ENCODE measurements at places on chromosomes 2 and 18.

DNA sequence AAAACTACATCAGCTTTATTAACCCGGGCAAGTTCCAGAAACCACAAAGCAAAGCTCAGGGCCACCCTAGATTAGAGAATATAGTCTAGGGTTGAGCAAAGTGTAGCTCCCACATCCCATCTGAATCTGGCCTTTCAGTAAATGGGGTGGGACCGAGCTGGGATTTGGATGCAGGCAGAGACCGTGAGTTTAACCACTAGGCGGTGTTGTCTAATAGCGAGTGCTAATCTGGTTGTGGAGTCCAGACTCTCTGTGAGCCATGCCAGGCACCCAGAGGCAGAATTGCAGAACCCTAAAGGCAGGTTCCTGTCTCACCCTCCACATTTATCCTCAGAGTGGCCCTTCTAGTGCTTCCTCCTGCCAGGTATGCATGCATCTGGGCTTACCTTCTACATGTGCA lies 435.9 kb downstream of the TSN start:
- peak; percentile 56 for DNase-seq

DNA sequence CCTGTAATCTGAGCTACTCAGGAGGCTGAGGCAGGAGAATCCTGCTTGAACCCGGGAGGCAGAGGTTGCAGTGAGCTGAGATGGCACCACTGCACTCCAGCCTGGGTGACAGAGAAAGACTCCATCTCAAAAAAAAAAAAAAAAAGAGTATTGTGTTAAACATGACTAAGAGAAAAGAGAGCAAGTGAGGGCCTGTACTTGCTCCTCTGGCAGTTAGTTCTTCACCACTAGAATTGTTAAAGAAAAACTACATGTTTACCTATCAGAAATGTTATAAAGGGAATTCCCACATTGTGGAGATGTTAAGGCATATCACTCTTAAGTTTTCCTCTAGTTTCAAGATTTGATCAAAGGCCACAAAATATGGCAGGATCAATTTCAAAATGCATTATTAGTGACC lies 75.4 kb upstream of the LRATD1 start:
- no peak for DNase-seq

GRCh38 chr2:45498661-45499550 lies 112.2 kb downstream of the SRBD1 start:
- no peak for DNase-seq

GRCh38 chr18:11149441-11150270 lies at the start of gene PIEZO2:
Gene PIEZO2 (minus strand): TSS chr18:11149569. CDS start chr18:11148588, 981 bp downstream.
- DNase-seq = peak; percentile 71

GRCh38 chr2:112322919-112323318 lies 47.5 kb downstream of the ZC3H6 start:
- no peak for DNase-seq

DNA sequence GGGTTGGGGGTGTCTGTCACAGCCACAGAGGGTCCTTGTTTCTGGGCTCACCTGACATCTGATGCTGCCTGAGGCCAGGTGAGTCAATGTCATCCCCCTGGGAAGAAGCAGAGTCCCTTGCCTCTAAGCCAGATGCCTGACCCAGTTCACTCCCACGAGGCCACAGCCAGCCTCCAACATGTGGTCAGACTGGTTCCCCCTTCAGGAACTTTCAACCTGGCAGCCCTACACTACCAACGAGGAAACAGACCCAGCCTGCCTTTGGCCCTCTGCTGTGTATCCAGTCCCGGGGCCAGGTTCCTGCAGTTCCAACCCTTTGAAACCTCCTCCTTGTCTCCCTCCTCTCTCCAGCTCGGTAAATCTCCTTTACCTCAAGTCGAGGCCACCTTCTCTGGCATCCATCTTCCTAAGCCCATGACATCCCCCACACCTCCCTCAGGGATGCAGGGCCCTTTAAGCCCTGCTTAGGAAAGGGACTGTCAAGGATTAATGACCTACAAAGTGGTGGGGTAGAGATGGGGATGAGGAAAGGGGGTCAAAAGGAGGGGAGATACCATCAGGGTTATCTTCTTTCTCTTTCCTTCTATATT lies 49.2 kb upstream of the SMAD2 start:
- no peak for DNase-seq

GRCh38 chr2:67485431-67485830 lies 88.3 kb downstream of the ETAA1 start:
- DNase-seq = no peak

DNA sequence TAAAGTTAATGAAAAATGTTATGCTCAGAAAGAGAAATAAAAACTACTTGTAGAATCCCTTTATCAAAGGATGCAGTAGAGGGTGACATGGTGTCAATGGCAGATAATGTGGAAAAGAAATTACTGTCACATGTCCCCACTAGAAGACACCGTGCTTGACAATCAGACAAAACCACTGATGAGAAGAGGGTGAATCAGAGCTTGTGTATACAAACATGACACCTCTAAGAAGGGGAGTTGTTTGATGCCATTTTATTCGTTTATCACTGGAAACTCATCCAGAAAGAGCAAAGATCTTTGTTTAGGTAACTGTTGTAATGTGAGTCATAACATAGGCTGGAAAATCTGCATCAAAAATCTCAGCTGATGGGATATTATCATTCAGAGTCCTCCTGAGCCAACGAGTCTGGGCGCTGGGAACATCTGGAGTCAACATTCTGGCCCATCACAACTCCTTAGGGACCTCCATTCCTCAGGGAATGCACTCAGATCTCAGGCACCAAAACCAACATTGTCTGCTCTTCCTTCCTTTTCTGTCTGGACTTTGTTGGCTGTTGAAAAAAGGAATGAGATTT lies 49.5 kb upstream of the RAB12 start:
- peak; percentile 5 for DNase-seq

DNA sequence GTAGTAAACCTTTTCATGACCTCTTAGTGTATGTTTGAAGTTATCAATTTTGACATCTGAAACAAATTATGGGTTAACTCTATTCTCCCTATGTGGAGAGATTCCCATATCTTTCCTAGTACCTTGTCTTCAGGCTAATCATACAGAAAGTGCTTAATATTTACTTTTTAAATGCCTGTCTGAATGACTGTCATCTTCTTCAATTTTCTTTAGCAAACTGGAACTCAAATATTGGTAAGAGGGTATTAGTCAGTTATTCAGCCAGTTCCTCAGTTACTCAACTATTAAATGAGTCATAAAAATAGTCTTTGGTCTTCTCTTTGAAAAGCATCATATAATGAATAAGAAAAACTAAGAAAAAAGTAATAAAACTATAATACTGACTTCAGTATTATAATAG lies 1038.0 kb upstream of the PIK3C3 start:
- DNase-seq = no peak

GRCh38 chr2:226847090-226847489 lies 11.2 kb downstream of the RHBDD1 start:
- DNase-seq = no peak

- peak; percentile 85 for DNase-seq
Observed at GRCh38 chr2:191247381-191248057, 2.3 kb downstream of the MYO1B start.

DNA sequence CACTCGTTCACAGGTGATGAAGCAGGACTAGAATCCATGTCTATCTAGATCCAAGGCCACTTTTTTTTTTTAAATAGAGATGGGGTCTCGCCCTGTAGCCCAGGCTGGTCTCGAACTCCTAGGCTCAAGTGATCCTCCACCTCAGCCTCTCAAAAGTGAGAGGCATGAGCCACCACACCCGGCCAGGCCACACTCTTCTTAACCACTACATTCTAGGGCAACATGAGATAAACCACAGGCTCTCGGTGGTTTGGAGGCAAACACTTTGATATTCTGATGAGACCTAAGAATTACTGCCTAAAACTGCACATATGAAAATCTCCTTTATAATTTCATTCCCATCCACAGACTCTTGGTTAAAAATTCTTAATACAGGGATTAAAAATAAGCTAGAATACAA lies 51.8 kb downstream of the USP34 start:
- no peak for DNase-seq

GRCh38 chr2:182831101-182831500 lies 35.3 kb downstream of the FRZB start:
- no peak for DNase-seq

GRCh38 chr2:56047136-56047535 lies 123.6 kb upstream of the EFEMP1 start:
- DNase-seq = no peak

DNA sequence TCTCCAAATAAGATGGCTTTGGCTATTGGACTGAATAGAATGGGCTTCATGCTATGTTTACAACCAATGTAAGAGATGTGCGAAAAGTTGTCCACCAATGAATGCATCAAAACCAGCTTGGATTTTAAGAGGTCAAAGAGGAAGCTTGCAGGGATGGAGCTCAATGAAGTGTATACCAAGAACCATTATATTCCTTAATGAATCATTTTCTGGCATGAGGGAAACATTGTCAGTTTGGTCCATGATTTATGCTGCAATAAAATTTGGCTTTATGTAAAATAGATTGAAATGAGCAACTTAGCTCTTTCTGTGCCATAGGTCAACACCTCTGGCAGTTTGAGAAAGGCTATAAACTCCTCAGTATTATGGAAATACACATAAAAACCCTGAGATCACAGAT lies 107.3 kb downstream of the SH3BP4 start:
- no peak for DNase-seq

DNA sequence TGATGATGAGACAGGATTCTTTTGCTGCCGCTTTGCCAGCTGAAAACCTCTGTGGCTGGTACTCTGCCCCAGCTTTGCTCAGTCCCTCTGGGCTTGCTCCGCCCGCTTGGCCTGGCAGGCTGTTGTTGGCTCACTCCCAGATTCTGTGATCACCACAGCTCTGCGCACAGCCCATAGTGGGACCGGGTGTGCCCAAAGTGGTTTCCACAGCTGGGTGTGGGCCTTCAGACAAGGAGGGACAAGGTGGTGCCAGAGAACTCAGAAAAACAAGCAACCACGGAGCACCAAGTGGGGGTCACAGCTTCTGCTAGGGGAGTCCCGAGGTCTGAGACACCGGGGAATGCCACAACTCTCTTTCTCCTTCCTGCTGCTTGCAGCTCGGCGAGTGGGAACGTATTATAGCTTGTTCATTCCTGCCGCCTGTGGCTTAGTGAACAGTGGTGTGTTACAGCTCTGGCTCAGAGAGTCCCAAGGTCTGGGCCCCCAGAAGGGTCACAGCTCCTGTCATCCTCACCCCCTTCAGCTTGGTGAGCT lies 9.2 kb upstream of the KYNU start:
- DNase-seq = peak; percentile 40

DNA sequence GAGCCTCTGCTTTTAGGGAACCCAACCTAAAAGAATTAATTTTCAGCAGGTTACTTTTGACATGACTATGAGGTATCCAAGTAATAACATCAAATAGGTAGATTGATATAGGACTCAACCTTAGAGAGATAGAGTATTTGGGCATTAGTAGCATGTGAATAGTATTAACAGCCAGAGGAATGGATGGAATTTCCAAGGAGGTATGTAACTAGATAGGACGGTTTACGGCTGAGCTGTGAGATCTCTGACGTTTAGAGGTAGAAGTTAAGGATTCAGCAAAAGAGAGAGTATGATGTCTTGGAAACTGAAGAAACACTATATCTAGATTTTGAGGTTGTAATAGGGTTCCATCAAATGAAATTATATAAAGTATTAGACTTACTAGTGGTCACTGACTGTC lies 70.3 kb downstream of the HNMT start:
- no peak for DNase-seq

GRCh38 chr2:85758361-85759256 lies 4.8 kb downstream of the ATOH8 start:
- DNase-seq = no peak

All from Daoy (cell line).